AG09309 (cell line): ENCODE measurements at places on chromosomes 3 and 15.

DNA sequence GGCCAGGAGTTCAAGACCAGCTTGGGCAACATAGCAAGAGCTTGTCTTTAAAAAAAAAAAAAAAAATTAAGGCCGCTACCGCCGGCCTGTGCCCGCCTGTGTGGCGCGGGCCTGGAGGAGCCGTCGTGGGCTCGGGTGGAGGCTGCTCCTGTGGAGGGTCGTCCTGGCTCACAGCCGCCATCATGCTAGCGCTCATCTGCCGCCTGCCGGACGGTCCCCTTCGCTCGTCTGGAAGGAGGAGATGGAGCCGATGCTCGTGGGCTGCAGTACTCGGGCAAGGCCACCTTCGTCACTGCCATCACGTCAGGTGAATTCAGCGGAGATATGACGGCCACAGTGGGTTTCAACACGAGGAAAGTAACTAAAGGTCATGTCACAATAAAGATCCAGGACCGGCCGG lies 37.4 kb downstream of the TFRC start:
- DNase-seq, result no peak

DNA sequence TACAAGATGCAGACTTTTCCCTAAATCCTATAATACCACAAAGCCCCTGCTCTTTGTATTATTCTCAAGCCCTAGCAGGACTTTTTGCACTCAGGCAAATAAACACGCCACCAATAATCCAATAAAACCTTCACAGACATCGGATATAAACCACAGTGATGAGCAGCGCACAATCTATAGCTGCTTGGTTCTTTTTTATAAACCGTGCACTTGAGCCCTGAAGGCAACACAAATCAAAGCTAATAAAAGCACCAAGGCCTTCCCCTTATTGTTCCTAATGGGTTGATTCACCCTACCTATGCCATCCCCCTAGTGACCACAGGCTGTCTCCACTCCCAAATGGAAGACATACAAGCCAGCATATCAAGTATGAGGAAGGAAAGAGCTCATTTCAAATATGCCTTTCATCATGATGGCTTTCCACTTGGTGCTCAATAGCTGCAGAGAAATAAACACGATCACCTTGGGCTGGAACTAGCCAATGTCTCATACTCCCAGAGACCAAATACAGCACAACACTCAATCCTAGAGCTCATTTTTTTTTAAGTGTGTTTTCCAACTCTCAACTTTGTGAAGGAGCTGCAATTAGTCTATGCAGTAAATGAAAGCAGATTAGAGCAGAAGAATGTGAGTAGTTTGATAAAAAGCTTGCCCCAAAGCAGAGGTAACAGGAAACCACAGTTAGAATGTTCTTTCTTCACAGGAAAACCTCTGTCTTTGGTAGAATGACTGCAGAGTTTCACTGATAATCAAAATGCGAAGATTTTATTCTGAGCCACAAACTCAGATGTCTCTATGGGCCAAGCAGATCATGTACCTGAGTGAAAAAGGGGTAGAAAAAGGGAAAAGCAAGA lies 573.9 kb downstream of the AGBL1 start:
- no peak for DNase-seq

- no peak for DNase-seq
These were observed 60.4 kb downstream of the MLH1 start for GRCh38 chr3:37053753-37054152.

GRCh38 chr3:34196914-34197313 lies 398.5 kb downstream of the PDCD6IP start:
- no peak for DNase-seq

DNA sequence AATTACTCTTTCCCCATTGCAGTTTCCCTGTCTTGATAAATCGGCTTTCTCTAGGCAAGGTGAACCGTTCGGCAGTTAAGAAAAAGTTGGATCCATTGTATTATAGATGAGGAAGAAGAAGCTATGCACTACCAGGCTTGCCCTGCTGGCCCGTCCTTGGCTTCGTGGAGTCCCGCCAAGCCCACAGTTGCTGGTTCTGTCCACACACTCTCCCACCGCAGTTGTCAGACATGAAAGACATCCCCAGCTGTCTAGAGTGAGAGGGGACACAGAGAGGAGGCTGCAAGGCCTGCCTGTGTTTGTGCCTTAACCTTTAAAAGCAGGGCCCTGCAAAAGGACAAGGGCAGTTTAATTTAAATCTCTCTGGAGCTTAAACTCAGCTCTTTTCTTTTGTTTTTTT lies 47.2 kb upstream of the PLCL2 start:
- no peak for DNase-seq

DNA sequence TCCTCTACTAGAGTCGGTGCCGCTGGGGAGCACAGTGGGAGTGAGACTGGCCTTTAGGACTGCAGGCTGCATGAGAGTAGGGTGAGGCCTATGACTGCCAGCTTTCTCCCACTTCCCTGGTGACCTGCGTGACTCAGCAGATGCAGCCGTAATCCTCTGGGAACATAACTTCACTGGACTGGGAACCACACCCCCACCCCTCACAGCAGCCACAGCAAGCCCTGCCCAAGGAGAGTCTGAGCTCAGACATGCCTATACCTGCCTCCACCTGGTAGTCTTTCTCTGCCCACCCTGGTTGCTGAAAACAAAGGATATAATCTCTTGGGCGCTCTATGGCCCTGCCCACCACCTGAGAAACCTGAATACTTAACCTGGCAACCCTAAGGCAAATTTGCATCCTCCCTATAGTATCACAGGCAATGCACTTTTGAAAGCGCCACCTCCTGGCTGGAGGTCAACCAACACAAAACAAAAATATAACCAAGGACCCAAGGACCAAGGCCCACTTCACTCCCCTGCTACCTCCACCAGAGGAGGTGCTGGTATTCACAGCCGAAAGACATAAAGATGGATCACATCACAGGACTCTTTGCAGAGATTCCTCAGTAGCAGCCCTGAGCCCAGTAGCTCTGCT lies 308.9 kb downstream of the CTNNB1 start:
- DNase-seq, result no peak

DNA sequence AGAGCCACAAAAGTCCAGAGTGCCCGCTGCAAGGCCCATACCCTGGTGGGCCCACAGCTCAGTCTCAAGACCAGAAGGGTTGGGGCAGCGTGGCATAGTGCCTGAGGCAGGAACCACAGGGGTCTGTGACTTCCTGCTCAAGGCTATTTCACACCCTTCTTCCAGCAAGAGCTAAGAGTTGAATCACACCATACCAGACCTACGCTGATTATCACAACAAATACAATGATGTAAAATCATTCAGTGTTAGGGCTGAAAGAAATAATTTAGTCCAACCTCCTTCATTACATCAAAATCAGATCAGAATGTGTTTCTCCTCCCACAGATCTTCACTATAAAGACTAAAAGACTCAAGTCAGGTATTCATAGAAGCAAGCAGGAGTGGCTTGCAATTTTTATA lies 27.8 kb upstream of the ST8SIA2 start:
- no peak for DNase-seq

DNA sequence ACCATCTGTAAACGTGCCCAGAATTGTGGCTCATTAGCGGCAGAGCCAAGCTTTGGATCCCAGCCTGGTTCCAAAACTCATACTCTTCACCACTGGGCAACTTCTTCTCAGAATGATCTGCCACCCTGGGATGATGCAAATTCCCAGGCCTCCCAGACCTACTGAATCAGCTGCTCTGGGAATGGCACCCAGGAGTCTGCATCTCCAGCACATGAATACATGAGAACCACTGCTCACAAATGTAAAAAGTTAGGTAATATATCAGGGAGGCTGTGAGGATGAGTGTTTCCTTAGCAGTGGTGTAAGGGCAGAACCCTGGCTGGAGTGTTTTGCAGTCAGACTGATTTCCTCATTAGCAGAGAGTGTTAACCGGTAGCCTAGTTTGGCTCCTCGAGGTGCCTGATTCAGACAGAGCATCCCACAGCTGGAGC lies 94.2 kb downstream of the LIPC start:
- no peak for DNase-seq

GRCh38 chr3:171358881-171359198 lies 101.4 kb downstream of the TNIK start:
- DNase-seq, result no peak

GRCh38 chr3:32850226-32850625 lies 32.4 kb downstream of the TRIM71 start:
- no peak for DNase-seq

DNA sequence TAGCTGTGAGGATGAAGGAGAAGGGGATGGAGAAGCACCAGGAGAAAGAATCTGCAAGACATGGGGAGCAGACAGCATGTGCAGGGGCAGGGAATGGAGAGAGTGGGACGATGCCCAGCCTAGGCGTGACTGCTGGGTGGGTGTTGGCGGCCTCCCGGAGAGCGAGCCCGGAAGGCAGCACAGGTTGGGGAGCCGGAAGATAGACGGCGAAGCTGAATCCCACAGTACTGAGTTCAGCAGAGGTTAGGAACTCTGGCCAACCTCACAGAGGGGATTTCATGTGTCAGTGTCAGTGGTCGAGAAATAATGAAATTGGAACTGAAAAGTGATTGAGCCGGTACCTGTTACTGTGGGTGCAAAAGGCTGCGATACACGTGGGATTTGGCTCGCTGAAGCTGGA lies 55.2 kb downstream of the PXYLP1 start:
- no peak for DNase-seq

GRCh38 chr15:36914960-36915808 lies 185.2 kb downstream of the MEIS2 start:
- no peak for DNase-seq

DNA sequence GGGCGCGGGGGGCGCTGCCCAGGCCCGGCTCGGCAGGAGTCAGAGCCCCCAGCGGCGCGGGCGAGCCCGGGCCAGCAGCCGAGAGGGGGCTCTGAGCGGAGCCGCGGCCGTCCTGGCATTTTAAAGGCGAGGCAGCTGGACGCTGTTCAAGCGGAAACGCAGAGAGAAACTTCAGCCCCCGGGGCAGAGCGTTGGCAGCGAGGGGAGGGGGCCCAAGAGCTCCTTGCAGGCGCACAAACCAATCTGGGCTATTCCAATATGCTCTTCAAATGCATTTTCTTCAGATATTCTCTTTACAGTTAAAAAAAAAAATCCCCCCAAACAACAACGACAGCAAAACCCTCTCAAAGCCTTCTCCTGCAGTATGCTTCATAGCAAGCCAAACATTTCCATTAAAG lies at the start of gene CTXND1:
TSS of gene CTXND1 (minus strand) at position 93 of the 398 bp plus-strand sequence. CDS start 50,264 bp downstream, outside the sequence.
- no peak for DNase-seq

GRCh38 chr3:58683001-58683458 lies 16.5 kb upstream of the FAM3D start:
- DNase-seq, result no peak

DNA sequence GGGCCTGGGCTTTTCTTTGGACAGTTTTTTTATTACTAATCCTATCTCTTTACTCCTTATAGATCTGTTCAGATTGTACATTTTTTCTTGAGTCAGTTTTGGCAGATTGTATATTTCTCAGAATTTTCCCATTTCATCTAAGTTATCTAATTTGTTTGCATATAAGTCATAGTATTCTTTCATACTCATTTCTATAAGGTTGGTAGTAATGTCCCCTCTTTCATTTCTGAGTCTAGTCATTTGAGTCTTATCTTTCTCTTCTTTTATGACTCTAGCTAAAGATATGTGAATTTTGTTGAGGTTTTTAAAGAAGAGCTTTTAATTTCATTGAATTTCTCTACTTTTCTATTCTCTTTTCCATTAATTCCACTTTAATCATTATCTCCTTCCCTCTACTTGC lies 27.2 kb downstream of the TRPM1 start:
- no peak for DNase-seq

GRCh38 chr3:16081661-16082060 lies 92.8 kb upstream of the GALNT15 start:
- no peak for DNase-seq
